Stomach (tissue), 19 donors: ENCODE measurements at places on chromosomes 4 and X. TPM values are rescaled to one million over a fixed set of nuclear protein-coding genes. Genes with fewer than 3 reads are reported as not detected.
A peak's percentile ranks its signal among the peaks of the same experiment; 100 is the strongest.

GRCh38 chrX:11259437-11259836 lies 33.8 kb upstream of the AMELX start:
- no peak for DNase-seq

DNA sequence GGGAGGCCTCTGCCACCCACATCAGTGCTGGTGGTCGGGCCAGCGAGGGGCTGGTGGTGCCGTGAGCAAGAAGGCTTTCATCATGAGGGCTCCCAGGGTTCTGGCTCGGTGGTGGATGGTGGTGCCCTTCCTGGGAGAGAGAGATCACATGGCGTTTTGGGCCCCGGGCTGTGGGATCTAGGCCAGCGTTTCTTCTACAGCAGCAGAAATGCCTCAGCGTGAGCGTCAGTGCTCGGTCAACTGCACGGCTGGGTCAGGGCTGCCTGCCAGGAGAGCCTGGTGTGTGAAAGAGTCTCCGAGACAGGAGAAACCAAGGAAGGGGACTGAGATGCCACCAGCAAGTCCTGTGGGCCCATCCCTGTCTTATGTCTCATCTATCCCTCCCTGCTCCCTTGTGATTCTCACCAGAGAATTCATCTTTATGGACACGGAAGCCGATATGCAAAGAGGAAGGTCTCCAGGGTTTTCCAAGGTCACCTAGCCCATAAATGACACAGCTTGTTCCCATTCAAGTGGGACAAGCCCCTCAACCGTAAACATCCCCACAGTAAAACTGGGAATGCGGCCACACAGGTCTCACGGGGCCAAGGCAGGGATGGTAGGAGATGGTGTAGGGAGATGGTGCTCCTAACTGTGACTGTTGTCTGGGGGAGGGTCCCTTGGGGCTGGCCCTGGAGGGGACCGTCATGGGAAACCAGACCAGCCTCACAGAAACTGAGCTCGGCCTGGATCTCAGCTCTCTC lies 99.2 kb downstream of the SORCS2 start:
- peak; percentile 55 for DNase-seq

DNA sequence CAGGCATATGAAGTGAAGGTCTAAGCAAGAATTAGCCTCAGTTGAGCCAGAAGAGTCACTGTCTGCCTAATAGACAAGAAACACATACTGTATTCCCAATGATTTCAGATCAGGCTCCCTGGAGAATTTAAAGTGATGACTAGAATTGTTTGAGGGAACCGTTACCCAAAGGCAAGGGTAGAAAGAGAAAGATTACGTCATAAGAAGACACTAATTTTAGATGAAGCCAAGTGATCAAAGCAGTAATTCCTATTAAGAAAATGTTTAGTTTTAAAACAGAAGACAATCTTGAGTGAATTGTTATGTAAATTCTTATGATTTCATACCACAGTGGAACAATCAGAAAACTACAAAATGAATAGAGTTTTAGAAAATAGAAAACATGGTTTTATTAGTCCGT lies 194.5 kb upstream of the ARSJ start:
- DNase-seq, result no peak

- no peak for DNase-seq
Measured at GRCh38 chr4:183263787-183264386, 56.2 kb downstream of the CLDN22 start.

DNA sequence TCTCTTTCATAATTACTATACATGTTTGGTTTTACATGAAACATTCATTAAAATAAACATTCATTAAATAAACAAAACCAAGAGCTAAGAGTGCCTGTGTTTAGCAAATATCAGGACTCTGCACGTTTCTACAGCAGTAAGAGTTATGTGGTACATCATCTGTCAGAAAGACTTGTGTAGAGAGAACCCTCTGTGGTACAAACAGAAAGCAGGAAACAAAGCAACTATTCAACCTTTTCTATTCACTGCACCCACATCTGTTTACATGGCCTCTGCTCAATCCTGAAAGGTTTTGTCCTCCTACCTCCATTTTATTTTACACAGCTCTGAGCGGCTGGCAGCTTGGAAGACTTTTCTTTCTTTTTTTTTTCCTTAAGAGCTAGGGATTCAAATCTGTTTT lies 90.7 kb upstream of the PCDH18 start:
- DNase-seq, result peak; percentile 24

DNA sequence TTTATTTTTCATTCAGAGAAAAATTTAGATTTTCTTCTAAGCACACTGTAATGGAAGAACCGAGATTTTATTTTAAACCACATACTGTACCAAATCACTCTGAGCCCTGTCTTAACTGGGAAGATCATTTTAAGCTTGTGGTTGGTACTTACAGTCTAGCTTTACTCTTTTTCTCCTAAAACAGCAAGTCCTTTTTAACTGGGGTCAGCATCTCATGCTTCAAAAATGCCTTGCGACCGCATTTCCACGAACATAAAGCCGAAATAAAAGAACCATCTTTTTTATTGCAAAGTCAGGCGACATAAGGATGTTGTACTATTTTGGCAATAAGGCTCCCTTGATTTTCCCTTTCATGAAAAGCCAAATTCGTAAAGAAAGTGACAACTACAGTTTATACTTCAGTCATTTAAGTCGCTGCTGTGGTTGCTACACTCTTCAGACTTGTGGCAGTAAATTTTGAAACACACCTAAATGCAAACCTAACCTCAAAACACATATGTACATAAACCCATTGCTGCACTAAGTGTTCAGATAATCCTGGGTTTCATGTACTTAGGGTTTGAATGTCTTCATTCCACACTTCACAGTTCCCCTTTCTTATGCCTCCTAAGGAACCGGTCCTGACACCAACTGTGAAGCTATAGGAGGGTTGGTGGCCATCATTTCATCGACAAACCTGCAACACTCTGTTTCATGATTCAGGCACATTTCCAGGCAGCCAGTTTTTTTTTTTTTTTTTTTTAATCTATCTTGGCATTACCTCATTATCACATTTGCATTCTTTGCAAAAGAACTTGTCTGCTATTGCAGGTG lies 3.0 kb downstream of the STOX2 start:
- DNase-seq, result no peak

DNA sequence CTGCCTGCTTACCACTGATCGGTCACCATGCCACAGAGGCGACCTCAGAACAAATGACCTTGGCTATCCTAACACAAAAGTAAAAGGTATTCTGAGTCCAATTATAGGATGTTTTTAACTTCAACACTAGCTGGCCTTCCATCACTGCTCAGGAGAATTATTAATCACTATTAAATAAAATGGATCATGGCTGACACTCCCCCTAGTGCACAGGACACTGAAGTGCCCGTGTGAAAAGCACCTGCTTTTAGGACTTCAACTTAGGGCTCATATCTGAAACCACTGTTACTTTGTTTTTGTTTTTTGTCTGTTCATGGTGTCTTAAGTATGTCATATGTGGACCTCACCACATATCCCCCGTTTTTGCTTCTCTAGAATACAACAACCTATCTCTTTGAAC lies 33.9 kb downstream of the STX18 start:
- no peak for DNase-seq

The RTL9 gene
- total RNA-seq, result under 0.01 TPM

DNA sequence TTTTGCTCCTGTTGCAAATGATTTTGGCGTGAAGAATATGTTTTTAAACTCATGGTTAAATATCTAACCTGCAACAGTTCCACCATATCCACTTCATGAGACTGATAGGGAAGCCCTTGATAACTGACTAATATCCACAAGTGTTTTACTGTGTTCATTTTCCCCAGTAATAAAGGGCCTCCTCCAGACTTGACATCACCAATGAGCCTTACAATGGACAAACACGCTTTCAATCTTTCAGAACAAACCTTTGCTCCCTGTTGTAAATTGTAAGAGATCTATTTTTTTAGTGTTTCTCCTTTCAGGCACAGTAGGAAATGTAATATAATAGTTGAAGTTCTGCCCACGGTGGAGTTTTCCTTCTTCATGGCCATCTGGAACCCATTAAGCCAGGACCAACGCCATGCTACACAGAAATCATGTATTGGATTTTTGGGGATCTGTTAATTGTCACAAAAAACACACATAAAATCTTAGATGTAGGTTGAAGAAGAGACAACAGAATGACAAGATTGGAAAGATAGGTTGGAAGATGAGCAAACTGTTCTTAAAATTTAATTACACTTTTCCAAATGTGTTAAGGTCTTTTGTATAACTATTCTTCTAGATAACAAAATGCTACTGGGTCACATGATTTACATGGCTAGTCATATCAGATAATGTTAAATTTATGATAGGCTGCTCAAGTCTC lies 1030.1 kb downstream of the FSTL5 start:
- DNase-seq, result no peak

The HNRNPD gene
- 179 TPM for total RNA-seq

DNA sequence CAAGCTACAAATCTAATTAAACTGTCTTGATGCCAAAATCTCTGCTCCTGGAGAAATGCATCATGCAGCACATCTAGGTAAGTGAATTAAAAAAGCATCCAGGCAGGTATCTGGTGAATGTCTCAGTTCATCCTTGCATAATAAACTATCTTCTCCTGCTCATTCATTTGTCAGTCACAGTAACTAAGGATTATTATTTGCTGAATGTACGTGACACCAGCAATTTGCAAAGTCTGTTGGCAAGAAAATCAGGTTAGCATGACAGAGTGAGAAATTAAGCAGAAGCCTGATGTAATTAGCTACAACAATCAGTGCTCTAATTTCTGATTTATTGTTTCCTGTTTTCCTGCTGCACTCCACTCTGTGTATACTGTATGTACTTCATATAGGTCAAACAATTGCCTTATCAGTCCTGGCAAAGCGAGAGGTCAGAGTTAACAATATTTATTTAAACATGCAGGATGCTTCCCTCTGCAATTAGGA lies 213.6 kb downstream of the FBXO8 start:
- peak; percentile 46 for DNase-seq

The SPANXA2 gene
- total RNA-seq, result not detected

- DNase-seq, result no peak
Measured at GRCh38 chr4:110669663-110670062, 46.8 kb upstream of the PITX2 start.

The PCYT1B gene
- 3.1 TPM for total RNA-seq

The SRPX gene
- total RNA-seq, result 8.9 TPM

The FGA gene
- total RNA-seq, result 9.5 TPM

- no peak for DNase-seq
Measured at GRCh38 chr4:627347-628125, 2.2 kb downstream of the PDE6B start.

DNA sequence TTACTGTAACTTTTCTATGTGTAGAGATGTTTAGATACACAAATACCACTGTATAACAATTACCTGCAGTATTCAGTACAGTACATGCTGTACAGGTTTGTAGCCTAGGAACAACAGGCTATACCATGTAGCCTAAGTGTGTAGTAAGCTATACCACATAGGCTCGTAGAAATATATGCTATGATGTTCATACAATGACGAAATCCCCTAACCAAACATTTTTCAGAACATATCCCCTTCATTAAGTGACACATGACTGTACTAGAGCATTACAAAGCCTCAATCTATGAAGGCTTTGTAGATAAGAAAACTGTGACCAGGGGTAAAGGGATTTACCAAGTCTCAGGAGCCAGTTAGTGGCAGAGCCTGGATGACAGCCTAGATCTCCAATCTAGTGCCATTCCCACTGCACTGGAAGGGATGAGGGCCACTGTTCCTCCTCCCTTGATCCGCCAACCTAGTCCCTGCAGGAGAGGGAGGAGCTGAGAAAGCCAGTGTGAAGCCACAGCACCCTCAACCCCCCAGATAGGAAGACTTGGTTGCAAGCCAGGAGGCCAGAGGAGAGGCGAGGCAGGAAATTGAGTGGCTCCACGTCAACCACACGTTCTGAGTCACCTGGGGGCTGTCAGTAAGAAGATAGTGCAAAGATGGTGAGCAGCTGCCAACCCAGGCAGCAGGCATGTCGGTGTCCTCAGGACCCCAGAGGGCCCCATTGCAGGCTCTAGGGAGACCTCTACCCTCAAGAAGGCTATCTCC lies 227.7 kb downstream of the BCOR start:
- DNase-seq, result no peak

GRCh38 chrX:109187473-109188168 lies 294.3 kb downstream of the GUCY2F start:
- no peak for DNase-seq

GRCh38 chr4:111174331-111174730 lies 551.5 kb upstream of the PITX2 start:
- no peak for DNase-seq

GRCh38 chr4:141713771-141714445 lies 77.5 kb downstream of the IL15 start:
- no peak for DNase-seq

- DNase-seq, result no peak
Measured at GRCh38 chr4:144699565-144699964, 53.6 kb downstream of the HHIP start.

GRCh38 chr4:104989371-104989770 lies 157.3 kb upstream of the TET2 start:
- DNase-seq, result no peak

GRCh38 chrX:107206697-107207065 lies 270 bp downstream of the DNAAF6 start:
- DNase-seq, result no peak

The CPLX1 gene
- 0.37 TPM for total RNA-seq

DNA sequence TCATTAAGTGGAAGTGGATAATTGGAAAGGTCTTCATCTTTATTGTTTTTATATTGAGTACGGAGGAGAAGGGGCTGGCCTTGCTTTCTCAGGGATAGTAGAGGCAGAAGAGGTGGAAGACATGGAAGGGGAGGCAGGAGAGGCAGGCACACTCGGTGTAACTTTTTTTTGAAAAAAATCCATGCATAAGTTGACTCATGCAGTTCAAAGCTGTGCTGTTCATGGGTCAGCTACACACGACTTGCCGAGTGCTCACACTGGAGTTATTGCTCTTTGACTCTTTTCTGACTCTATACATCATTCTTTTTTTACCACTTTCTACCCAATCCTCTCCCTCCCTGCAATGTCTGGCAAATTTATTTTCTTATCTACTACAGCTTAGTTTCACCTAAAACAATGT lies 158.3 kb upstream of the AADAT start:
- no peak for DNase-seq

- peak; percentile 3 for DNase-seq
Measured at GRCh38 chr4:126269106-126269505, 954.4 kb downstream of the FAT4 start.

DNA sequence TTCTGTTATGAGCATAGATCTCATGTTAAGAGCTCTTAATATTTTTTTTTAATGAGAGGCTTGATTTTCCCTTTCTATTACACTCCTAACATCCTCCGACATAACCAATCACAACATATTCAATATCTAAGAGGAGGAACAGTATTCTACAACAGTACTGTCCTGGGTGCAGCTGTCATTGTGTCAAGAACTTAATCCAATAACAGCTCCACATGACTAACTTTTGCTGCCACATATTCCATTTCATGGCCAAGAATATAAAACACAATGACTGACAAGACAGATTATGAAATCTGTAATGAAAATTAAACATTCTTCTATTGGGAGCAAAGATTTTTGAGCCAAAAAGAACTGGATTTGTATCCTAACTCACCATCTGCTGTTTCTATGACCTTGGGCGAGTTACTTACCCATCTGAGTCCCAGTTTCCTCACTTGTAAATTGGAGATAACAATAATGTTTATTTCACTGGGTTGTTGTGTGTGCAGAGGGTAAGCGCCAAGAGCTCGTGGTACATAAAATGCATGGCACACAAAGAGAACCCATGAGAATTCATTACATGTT lies 405.6 kb downstream of the SPRY1 start:
- no peak for DNase-seq

- DNase-seq, result no peak
Measured at GRCh38 chr4:145820407-145820806, 118.2 kb downstream of the ZNF827 start.

The HPGDS gene
- 26.4 TPM for total RNA-seq

The FDCSP gene
- total RNA-seq, result not detected
